ENCODE measurements at places on chromosomes 16 and 17.

DNA sequence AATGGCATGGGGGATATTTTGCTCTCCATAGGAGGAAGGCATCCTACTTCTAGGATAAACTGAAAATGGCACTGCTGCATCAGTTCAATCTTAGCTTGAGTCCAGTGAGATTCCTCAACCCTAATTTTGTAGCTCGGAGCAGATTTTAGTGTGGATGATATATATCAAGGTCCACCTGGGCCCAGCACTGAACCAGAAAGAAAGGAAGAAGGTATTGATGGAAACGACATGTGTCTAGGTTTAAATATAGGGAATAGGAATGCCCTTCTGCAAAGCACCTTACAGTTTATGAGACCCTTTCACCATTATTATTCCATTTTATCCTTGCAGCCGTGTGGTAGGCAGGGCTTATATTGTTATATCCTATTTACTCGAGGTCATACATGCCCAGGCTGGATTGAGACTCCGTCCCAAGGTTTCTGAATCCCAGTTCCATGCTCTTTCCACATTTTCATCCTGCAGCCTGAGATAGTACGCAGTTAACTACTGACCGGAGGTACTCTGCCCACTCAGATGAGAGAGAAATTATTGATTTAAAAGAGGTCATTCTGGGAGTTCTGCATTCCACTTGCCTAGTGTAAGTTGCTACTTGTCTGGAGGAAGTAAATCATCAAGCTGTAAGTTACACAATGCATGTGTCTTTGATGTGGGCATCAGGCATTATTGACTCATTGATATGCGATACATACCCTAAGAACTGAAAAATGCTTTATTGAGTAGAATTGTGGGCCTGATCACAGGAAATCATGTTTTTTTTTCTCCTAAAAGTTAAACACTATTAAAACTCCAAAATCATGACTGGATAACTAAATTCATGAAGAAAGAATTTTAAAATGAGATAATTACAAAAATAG lies 10.1 kb downstream of the KRT39 start:
- DNase-seq: no peak

- peak; percentile 20 for DNase-seq
Measured at GRCh38 chr17:74713171-74713755, 540 bp upstream of the CD300LF start.

DNA sequence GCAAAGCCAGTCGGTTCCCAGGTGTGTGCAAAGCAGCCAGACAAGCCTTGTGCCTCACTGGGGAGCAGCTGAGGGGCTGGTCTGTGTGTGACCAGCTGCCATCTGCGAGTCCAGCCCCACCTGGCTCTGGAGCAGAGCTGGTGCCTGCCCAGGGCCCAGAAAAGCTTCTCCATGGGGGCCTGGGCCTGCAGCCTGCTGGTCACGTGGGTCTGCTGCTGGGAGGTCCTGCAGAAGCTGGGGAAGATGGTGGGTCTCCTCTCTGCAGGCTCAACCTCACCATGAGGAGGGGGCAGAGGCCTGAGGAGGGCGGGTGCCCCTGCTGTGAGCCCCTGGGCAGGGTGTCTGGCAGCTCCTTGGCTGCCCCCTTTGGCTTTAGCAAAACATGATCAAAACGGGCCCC lies 71.9 kb downstream of the ENGASE start:
- no peak for DNase-seq

- no peak for DNase-seq
Measured at GRCh38 chr17:40903129-40903847, 18.2 kb upstream of the KRT20 start.

GRCh38 chr16:48583075-48584065 lies 26.6 kb downstream of the N4BP1 start:
- no peak for DNase-seq

GRCh38 chr17:52159246-52160135 lies 977 bp upstream of the CA10 start:
- DNase-seq: no peak

- DNase-seq: peak; percentile 53
Measured at GRCh38 chr16:15704545-15704987, 54.5 kb downstream of the NDE1 start.

DNA sequence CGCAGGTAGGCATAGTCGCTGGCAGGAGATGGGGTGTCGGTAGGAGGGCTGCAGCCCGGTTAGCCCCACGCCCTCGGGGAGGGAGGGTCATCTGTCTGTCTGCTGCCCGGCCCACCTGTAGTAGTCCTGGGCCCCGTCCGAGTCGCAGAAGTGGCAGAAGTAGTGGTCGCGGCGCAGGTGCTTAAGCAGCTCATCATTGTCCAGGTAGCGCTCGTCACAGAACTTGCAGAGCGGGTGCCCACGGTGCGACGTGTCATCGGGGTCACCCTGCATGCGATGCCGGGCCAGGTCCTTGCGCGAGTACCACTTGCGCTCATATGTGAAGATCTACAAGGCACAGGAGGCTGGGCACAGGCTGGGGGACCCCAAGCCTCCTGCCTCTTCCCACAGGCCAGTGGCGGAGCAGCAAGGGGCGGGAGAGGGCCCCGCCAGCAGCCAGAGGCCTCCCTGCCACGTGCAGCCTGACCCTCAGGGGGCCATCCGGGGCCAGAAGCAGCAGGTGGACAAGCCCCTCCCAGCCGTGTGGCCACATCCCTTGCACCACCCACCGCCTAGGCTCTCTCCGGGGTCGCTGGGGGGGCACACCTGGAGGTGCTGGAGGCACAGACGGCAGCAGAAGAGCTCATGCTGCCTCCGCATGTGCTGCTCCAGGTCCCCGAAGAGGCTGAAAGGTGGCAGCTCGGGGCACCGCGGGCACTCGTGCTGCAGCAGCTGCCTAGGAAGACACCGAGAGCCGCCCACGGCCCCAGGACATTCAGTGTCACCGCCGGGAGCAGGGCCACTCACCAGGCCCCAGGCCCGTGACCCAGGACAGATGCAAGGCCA lies 7.0 kb downstream of the ZNF598 start:
- DNase-seq: no peak

GRCh38 chr17:50952889-50953288 lies 86.7 kb upstream of the TOB1 start:
- DNase-seq: no peak

DNA sequence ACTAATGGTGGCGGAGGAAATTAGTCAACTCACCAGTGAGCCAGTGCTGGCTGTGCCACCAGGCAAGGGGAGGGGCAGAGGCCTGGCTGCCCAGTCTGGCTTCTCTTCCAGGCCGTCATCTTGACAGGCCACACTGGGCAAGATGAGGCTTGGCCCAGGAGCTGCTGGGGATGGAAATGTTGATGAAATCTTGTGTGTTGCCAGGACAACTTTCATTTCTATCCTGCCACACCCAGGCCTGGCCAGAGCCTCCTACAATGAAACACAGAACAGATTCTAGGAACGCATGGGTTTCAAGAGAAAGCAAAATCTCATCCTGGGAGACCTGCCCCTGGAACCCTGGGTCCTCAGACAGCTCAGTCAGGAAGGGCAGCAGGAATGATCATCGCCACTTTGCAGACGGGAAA lies 9.3 kb downstream of the HEXIM2 start:
- no peak for DNase-seq

DNA sequence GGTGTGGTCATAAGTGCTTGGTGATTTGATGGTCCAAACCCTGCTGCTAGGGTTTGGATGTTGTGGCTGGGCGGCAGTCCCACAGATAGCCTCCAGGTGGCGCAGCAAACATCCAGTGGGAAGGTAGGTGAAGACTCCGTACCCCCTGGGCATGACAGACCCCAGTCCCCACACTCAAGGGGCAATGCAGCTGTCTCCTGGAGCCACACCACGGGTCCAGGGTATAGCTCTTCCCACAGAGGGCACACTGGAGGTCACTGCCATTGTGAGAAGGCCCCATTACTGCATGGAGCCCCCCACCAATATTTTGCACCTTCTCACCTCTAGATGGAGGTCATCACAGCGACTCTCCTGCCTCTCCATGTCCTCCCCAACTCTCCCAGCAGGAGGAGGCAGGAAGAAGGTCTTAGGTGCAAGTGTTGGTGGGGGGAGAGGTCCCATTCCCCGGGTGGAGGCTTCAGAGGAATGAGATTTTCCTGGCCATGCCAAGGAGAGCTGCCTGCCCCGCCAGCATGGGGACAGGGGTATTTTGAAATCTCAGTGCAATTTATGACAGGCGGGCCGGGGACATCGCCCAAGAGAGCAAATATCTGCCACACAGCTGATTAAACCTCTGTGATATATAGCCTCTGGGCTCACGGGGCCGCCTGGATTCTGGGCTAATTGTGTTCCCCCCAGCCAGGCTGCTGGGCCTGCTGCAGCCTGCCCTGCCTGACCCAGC lies 17.1 kb upstream of the C17orf113 start:
- peak; percentile 44 for DNase-seq

DNA sequence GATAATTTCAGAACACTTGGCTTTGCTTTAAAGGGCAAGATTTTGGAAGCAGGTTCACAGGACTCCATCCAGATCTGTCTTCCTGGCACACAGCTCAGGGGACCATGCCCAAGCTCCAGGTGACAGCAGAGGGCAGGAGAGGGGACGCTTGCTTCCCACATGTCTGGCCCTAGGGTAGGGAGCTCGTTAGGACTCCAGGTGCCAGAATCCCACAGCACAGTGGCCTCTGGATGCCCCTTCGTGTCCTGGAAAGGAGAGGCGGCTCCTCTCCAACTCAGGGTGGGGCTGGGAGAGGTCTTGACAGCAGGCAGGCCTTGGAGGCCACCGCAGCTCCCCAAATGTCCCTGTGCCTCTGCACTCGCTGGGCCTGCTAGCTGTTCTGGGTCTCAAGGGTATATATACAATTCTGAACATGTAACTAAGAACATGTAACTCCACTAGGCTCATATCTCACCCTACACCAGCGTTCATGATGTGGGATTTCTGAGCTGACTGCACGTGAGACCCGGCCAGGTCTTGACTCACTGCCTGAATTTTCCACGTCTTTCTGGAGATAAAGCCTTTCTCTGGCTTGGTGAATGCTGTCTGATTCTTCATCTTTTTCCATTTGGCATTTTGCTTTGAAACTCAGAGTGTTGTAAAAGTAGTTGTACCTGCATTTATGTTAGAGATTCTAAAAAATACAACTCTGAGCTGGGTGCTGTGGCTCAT lies 52.8 kb downstream of the MARCHF10 start:
- DNase-seq: no peak

GRCh38 chr16:85592700-85593493 lies 20.2 kb upstream of the GSE1 start:
- DNase-seq: no peak

DNA sequence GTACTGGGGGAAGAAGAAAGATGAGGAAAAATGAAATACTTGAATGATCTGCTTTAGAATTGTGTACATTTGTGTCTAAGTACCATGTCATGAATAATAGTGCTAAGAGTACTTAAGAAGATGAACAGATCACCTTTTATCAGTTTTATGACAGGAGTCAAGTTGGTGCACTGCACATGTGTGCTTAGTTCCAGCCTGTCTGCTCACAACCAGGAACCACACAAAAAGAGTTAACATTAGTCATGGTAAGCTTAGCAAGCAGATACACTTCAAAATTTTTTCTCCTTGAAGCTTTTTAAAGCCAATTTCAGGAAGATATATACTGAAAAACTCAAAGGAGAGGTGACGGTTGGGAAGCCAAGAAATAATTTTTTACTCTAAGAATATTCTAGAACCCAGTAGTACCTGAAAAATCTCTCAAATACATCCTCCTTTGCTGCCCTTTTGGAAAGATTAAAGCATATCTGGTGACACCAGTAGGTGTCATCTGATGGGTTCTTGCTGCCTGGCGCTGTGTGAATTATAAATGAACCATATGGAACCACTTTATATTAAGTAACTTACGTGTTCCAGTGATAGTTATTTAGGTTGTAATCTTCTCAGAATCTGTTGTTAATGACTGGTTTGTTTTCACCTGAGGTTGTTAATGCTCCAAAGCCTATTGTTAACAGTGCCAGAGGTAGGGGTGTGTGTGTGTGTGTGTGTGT lies 93.4 kb downstream of the MSI2 start:
- DNase-seq: no peak

- DNase-seq: no peak
Measured at GRCh38 chr16:4805231-4805630, 2.8 kb upstream of the ROGDI start.

DNA sequence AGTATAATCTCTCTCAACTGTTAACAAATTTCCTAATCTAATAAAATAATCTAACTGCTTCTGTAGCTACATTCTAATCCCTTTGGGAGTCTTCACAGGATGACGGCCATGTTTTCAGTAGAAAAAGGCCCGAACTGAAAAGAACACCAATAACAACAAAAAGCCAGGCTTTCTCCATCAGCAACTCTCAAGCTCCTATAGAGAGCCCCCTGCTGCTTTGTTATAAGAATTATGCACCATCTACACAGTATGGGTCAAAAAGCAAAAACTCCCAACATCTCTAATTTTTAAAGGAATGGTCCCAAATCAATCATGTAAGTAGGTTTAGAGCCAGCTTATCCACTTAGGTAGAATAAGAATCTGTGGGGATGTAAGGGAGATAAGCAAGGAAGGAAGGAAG lies 163.6 kb upstream of the C17orf78 start:
- DNase-seq: no peak

DNA sequence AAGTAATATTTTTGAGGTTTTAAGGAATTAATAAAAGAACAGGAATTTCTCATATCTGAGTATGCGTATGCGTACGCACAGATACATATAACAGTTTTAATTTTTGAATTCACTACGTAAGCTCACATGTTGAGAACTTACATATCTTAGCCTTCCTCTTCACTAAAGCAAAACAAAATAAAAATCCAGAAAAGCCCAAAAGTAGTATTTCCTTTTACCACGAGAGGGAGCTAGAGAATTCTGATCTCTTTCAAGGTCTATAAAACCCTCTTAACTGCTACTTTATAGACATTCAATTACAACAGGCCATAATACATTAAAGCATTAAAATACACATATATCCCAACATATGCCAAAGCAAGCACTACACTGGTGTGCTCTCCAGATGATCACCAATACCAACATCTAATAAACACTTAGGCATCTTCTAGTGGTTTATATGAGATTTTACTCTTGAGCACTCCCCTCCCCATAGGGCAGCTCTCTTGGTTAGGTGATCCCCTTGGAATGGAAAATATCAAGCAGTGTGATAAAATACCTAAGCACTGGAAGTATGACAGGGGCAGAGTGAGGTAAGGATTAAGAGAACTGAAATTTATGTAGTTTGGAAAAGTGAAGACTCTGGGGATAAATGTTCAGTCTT lies 94.0 kb downstream of the SKAP1 start:
- DNase-seq: peak; percentile 77

- no peak for DNase-seq
Measured at GRCh38 chr16:4713663-4714501, 20.2 kb downstream of the ANKS3 start.

DNA sequence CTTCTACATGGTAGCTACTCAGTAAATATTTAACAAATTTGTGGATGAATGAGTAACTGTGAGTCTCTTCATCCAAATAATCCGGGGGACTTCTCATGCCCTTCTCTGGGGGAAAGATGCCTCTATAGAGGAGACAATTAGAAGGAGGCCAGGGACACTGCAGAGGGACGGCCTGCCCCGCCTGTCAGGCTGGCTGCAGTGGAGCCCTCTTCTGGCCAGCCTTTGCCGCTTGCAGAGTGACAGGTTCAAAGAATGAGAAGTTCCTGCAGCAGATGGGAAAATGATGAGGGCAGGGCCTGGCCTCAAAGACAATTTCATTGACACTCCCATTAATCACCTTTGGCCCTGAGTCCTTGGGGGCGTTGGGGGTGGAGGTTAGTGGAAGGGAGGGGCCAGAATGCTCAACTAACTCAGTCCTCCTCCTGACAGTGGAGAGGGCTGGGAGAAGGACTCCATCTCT lies 339.0 kb downstream of the MAF start:
- no peak for DNase-seq

- DNase-seq: no peak
Measured at GRCh38 chr17:50576864-50577263, 16.3 kb downstream of the CACNA1G start.

- peak; percentile 33 for DNase-seq
Measured at GRCh38 chr17:76515274-76515949, 14.2 kb upstream of the RHBDF2 start.

GRCh38 chr17:11996722-11997146 lies 541 bp downstream of the ZNF18 start:
- DNase-seq: peak; percentile 11

All from KG1 (cell line).